Stimulated activated CD4-positive, alpha-beta T cell treated with anti-CD3 and anti-CD28 coated beads, Interleukin-4, amount 100 ng/mL, for 4 hours (primary cell): ENCODE measurements at places on chromosomes 4 and X.
A peak's percentile ranks its signal among the peaks of the same experiment; 100 is the strongest.

GRCh38 chrX:149365061-149365460 lies 140.0 kb downstream of the IDS start:
- no peak for DNase-seq

GRCh38 chr4:120692964-120693363 lies 229.6 kb downstream of the PRDM5 start:
- no peak for DNase-seq

DNA sequence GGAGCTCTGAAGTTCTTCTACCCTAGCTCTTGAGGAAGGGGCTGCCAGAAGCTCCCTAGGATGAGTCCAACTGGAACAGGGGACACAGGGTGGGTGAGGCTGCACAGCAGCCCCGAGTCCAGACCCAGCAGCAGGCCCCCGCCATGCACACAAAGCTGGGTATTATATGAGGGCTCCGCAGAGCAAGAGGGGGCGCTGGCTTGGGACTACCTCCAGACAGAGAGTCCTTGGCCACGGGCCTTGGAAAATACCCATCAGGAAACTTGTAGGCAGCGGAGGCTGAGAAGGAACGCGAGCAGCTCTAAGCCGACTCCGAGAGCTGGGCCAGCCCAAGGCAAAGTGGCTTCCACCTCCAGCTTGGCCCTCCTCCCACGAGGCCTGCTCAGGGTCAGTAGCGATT lies 8.1 kb downstream of the HCFC1 start:
- DNase-seq: no peak

GRCh38 chr4:173919861-173920260 lies 363.6 kb downstream of the FBXO8 start:
- DNase-seq: no peak

GRCh38 chrX:136577552-136577951 lies 45.5 kb downstream of the VGLL1 start:
- DNase-seq: peak; percentile 50

DNA sequence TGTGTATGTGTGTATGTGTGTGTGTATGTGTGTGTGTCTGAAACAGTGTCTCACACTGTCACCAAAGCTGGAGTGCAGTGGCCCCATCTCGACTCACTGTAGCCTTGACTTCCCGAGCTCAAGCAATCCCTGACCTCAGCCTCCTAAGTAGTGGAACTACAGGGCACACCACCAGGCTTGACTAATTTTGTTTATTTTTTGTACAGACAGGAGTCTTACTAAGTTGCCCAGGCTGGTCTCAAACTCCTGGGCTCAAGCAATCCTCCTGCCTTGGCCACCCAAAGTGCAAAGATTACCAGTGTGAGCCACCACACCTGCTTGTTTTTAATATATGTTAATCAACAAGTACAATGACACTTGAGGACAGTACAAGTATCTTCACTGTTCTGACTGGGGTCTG lies 92.4 kb downstream of the APBB2 start:
- no peak for DNase-seq

DNA sequence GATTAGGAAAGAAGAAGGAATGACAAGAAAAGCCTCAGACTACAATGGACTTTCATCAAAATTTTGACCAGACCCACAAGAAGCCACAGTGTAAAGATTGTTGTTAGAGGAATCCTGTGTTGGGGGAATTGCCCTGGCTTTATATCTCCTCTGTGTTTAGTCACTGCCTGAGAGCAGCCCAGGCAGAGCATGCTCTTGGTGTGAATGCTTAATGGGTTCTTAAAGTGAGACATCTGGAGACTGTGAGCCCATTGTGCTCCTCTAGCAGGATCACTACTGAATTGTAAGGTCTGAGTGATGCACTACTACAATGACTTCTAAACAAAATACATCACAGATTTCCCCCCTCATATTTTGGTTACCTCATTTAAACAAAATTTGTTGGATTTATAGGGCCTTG lies 1860.5 kb upstream of the ADGRL3 start:
- DNase-seq: no peak

- no peak for DNase-seq
Measured at GRCh38 chr4:109406337-109406931, 27.2 kb upstream of the SEC24B start.

GRCh38 chr4:102612824-102613366 lies 111.7 kb downstream of the NFKB1 start:
- DNase-seq: peak; percentile 45
